CD8-positive, alpha-beta T cell (primary cell): ENCODE measurements at places on chromosomes 1 and 21.

DNA sequence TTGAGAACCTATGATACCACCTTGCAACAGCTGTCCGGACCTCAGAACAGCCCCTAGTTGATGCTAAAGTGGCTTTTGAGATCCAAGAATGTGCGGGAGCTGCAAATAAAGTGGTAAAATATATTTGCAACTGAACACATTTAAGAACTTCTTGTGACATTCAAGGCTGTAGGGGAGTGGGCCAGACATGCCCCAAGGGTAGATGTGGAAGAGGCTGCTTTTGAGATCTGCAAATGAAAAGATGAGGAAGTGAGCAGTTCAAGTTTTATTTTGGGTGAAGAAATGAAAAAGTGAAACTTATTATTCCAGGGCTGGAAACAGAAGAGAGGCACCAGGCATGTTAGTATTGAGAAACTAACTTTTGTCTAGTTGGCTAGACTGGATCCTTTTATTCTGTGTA lies 359.5 kb upstream of the PLXNA2 start:
- DNase-seq: no peak

- no peak for DNase-seq
Observed at GRCh38 chr1:198162091-198162767, 5.4 kb downstream of the NEK7 start.

GRCh38 chr1:232776526-232777106 lies 28.6 kb upstream of the MAP10 start:
- no peak for DNase-seq

- no peak for DNase-seq
Observed at GRCh38 chr1:201647094-201647493, 108.2 kb downstream of the NAV1 start.

DNA sequence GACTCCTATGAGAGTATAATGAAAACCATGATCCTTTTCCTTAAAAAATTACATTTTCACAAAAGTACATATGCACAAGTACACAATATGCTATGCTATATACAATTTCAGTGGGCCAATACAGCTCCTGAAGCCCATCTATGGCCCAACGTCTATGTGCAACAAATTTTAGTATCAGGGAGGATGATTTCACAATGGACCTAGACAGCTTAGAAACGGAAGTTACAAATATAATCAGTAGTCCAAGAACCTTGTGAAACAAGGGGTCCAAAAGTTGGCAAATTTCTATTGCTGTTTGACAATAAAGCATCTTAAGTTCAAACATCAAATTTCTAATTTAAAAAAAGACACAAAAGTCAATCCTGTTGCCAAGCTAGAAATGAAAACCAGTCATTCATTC lies 87.0 kb downstream of the DPYD start:
- DNase-seq: no peak

DNA sequence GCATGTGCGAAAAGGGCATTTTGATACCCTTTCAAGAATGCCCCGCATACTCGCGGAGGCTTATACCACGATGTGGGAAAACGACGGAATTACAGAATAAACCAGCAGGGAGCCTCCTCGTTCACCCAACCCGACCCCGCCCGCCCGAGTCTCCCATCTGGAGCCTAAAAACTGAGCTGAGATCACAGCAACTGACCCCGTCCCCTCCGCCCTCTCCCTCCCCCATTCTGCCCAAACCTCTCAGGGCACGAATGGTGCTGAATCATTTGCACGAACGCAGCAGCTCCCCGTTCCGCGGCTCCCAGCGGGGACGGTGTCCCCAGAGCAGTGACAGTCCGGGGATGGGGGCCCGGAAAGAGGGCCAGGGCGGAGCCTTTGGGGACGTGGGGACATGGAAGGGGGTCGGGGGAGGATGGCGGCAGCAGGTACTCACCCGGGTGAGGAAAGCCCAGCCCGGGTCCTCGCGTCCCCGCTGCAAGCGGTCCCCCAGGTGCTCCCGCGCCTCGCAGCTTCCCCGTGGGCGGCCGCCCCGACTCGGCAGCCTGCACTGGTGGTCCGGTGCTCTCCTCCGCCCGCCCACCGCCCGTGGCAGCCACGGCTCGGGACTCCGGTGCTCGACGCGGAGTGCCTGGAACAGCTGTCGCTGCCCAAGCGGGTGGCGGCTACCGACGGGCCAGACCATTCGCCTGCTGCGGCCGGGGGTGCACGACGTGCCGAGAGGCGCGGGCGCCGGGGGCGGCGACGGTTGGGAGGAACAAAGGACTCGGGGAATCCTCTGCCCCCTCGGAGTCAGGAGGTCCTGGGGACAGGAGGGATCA lies at the start of gene TTLL7:
TSS of gene TTLL7 (minus strand) at position 635 of the 818 bp plus-strand sequence. CDS start 46,921 bp downstream, outside the sequence.
- DNase-seq: peak; percentile 52

- no peak for DNase-seq
Observed at GRCh38 chr1:30176477-30176876, 546.9 kb downstream of the MATN1 start.

DNA sequence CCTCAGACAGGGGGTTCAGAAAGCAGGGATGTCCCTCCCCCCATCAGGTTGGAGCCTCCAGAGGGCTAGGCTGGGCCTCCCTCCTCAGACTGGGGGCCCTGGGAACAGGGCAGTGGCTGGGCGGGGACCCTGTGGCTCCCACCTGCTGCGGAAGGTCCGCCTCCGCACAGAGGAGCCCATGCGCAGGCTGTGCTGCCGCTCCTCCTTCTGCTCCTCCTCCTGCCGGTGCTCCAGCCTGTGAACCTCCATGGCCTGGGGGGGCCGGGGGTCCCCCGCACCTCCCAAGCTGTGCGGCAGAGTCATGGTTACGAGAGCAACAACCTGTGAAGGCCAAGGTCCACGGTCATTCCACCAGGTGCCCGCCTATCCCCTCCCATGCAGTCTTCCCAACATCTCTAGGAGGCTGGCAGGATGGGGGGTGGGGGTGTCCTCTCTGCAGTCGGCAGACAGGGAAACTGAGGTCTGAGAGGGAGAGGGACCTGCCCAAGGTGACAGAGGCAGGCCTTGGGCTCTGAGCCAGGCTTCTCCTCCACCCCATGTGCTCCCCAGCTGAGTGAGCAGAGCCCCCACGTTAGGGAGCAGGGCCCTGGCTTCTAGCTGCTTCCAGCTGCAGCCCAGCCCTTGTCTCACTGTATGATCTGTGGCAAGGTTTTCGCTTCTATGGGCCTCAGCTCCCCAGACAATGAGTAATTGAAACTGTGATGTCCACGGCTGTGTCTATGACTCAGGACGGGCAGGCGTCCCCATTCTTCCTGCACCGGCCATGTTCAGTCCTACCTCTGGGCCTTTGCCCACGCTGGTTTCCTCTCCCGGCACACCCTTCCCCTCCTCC lies 3.4 kb downstream of the MYOM3 start:
- DNase-seq: no peak

GRCh38 chr1:228735871-228736586 lies 750 bp downstream of the RHOU start:
- peak; percentile 63 for DNase-seq

GRCh38 chr1:152374451-152374850 lies 14.6 kb upstream of the FLG2 start:
- no peak for DNase-seq

DNA sequence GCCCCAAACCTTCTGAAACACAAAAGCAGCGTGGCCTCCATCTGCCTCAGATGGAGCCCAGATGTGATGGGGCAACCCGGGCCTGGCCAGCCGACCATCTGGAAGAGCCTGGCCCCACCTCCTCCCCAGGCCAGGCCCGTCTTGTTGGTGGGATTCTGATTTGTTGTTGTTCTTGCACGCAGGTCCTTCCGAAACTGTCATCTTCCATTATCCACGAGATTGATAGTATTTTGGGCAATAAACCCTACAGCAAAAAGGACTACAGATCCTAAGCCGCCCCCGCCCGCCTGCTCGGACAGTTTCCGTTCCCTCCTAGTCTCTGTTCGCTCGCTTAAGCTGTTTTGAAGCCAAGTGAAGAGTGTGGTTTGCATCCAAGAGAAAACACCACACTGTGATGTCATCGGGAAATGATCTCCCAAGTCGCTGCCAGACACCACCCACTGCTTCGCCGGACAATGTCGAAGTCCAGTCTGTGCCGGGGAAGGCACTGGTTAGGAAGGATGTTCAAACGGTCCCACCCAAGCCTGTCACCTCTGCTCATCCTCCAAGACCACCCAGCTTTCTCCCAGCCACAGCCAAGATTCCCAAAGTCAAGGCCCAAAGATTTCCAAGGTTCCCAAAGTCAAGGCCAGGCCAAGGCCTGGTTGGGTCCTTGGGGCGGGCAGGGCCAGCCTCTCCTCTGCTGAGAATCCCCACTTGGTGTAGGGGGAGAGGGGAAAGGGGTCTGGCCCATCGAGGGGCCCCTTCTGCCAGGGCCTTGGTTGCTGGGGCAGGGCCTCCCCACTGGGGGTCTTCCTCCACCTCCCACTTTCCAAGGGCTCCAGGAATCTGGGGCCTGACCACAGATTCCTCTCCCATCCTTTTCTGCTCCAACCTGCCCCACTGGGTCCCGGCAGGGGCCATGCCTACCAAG lies 52.9 kb downstream of the KCNAB2 start:
- no peak for DNase-seq
